Activated CD4-positive, alpha-beta T cell treated with anti-CD3 and anti-CD28 coated beads, Interleukin-2, amount 10 ng/mL, durations not matched to agents 24 days and 14 days (primary cell): ENCODE measurements at places on chromosomes 6 and 20. TPM values are rescaled to one million over a fixed set of nuclear protein-coding genes. Genes with fewer than 3 reads are reported as not detected.

- H3K4me1 ChIP-seq, result peaks cover 2% of the 10 kb centered on the region
- H3K4me3 ChIP-seq, result no peak overlapping the region
- no peak overlapping the region for H3K27ac ChIP-seq
- no peaks in the 10 kb centered on the region for H3K36me3 ChIP-seq
- no peaks in the 10 kb centered on the region for H3K27me3 ChIP-seq
Measured at GRCh38 chr20:54335299-54335698, 127.4 kb downstream of the PFDN4 start.

DNA sequence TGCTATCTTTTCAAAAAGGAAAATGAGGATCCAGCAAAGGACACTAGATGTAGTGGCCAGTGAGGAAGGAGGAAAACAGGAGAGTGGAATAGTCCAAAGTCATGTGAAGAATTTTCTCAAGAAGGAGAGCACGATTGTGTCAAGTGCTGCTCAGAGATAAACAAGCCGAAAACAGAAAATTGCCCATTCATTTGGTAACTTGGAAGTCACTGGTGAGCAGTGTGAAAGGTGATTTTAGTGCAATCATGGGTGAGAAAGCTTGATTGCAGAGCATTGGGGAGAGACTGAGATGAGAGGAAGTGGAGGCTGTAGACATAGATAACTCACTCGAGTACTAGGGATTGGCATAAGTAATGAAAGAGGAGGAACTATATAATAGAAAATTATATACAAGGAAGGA lies 26.0 kb upstream of the PRDM1 start:
- no peak overlapping the region for H3K27ac ChIP-seq
- peaks cover 2% of the 10 kb centered on the region for H3K36me3 ChIP-seq
- DNase-seq, result no peak

- H3K27me3 ChIP-seq, result no peaks in the 10 kb centered on the region
- no peak overlapping the region for H3K4me3 ChIP-seq
- no peaks in the 10 kb centered on the region for H3K36me3 ChIP-seq
- no peak overlapping the region for H3K27ac ChIP-seq
- no peak for DNase-seq
Measured at GRCh38 chr6:71730284-71730683, 156.1 kb upstream of the RIMS1 start.

DNA sequence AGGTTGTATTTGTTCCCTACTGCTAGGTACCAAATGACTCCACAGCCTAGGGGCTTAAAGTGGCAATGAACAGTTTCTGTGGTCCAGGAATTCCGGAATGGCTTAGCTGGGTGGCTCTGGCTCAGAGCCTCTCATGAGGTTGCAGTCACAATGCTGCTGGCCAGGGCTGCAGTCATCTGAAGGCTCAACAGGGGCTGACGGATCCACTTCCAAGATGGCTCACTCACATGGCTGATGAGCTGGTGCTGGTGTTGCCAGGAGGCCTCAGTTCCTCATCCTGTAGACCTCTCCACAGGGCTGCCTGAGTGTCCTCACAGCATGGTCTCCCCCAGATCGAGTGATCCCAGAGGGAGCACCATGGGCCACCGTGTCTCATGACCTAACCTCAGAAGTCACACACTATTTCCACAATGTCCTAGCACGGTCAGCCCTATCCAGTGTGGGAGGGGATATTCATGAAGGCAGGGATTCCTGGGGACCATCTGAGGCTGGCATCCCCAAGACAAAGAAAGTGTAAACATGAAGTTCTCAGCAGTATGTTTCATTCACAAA lies 19.0 kb upstream of the BPI start:
- peaks cover 11% of the 10 kb centered on the region for H3K27me3 ChIP-seq
- H3K4me3 ChIP-seq, result no peak overlapping the region
- H3K27ac ChIP-seq, result no peak overlapping the region
- DNase-seq, result no peak

GRCh38 chr6:25556516-25556915 lies 95.5 kb upstream of the SCGN start:
- no peak overlapping the region for H3K27ac ChIP-seq
- H3K27me3 ChIP-seq, result no peaks in the 10 kb centered on the region
- peak; percentile 92 for DNase-seq
- H3K4me1 ChIP-seq, result no peaks in the 10 kb centered on the region
- no peaks in the 10 kb centered on the region for H3K36me3 ChIP-seq

DNA sequence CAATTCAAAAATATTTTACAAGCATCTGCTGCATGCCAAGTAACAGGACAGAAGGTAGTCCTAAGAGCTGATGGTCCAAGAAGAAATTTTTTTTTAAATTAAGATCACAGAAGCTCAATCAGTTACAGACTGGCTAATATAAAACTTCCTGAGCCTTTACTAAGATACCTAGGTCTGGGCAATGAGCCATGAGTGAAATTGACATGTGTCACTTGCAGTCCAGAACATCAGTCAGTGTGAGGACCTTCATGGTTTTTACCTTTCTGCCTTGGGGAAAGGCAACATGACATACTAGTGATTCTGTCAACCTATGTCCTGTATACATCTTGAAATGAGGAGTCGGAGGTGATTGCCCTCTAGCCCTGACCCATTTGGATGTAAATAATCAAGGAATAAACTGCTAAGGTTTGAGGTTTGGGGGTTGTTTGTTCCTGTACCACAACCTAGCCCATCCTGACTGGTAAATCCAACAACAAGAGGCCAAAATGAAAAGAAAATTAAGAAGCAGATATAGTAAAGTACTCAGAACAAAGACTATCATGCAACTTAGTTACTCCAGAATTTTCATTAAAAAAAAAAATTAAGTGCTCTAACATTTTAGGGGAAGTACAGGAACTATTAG lies 70.0 kb downstream of the CNKSR3 start:
- no peaks in the 10 kb centered on the region for H3K36me3 ChIP-seq
- DNase-seq, result no peak
- H3K4me3 ChIP-seq, result no peak overlapping the region
- H3K27me3 ChIP-seq, result peaks cover 2% of the 10 kb centered on the region
- H3K27ac ChIP-seq, result no peak overlapping the region

DNA sequence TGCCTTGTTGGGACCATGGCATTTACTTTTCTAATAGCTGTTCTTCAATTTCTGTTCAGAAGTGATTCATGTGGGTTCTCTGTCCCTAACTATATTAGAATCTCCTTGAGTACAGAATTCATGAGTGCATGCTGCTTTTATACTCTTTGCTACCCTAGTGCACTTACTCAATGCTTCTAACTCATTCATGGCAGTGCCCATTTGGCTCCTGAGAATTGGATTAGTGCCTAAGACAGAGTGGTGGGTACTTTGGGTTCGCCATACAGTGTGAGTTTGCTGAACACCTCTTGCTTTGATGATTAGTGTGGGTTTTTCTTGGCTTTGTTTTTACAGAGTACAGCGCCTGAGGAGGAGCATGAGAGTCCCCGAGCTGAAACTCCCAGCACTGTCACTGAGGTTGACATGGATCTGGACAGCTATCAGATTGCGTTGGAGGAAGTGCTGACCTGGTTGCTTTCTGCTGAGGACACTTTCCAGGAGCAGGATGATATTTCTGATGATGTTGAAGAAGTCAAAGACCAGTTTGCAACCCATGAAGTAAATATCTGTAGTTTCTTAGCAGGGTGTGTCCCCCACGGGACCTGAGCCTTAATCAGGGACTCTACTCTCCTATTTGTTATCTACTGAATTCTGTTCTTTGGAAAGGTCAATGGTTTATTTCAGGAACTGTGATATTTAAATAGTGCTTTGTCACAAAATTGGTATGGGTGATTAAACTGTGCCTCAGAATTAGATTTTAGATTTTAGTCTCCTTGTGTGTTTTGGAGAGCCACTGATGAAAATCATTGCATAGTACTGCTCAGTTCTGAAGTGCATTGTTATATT lies 150.7 kb downstream of the UTRN start:
- H3K27ac ChIP-seq, result no peak overlapping the region
- H3K4me1 ChIP-seq, result peaks cover 6% of the 10 kb centered on the region
- no peak overlapping the region for H3K4me3 ChIP-seq
- DNase-seq, result no peak

DNA sequence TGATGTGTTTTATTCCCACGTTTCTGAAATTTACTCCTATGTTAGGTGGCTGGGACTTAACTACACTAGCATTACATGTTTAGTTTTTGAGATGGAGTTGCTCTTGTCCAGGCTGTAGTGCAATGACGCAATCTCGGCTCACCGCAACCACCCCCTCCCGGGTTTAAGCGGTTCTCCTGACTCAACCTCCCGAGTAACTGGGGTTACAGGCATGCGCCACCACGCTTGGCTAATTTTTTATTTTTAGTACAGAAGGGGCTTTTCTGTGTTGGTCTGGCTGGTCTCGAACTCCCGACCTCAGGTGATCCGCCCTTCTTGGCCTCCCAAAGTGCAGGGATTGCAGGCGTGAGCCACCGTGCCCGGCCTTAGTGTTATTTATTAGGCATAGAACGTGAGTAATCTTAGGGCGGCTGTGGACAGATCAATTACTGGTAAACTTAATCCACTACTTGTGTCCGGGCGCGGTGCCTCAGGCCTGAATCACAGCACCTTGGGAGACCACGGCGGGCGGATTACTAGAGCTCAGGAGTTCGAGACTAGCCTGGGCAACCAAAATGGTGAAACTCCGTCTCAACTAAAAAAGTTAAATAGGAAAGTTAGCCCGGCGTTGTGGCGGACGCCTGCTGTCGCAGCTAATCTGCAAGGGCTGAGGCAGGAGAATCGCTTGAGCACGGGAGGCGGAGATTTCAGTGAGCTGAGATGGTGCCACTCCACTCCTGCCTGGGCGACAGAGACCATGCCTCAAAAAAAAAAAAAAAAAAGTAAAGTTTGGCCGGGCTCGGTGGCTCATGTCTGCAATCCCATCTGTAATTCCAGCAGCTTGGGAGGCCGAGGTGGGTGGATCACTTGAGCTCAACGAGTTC lies 123.7 kb upstream of the BTN3A2 start:
- peak overlapping the region; percentile 94 for H3K27ac ChIP-seq
- peak overlapping the region; percentile 81 for H3K4me3 ChIP-seq
- DNase-seq, result peak; percentile 84
- H3K27me3 ChIP-seq, result no peaks in the 10 kb centered on the region
- peaks cover 36% of the 10 kb centered on the region for H3K4me1 ChIP-seq

GRCh38 chr6:50973464-50973863 lies 154.8 kb downstream of the TFAP2B start:
- no peak for DNase-seq
- no peaks in the 10 kb centered on the region for H3K36me3 ChIP-seq
- no peak overlapping the region for H3K4me3 ChIP-seq
- no peak overlapping the region for H3K27ac ChIP-seq
- no peaks in the 10 kb centered on the region for H3K4me1 ChIP-seq

GRCh38 chr6:22147921-22148776 lies 148.7 kb downstream of the PRL start:
- H3K4me3 ChIP-seq, result peak overlapping the region; percentile 13
- peaks cover 40% of the 10 kb centered on the region for H3K27me3 ChIP-seq
- no peak for DNase-seq
- peaks cover 10% of the 10 kb centered on the region for H3K4me1 ChIP-seq
- H3K27ac ChIP-seq, result no peak overlapping the region

- H3K27ac ChIP-seq, result no peak overlapping the region
- no peak overlapping the region for H3K4me3 ChIP-seq
- no peaks in the 10 kb centered on the region for H3K36me3 ChIP-seq
- H3K4me1 ChIP-seq, result peaks cover 3% of the 10 kb centered on the region
- DNase-seq, result no peak
Measured at GRCh38 chr6:155483858-155484257, 28.2 kb upstream of the NOX3 start.

The C6orf15 gene
- total RNA-seq, result not detected in 2 replicates

The POPDC3 gene
- not detected in 2 replicates for total RNA-seq

The EFCAB8 gene
- 0.33 and 0.54 TPM in 2 replicates for total RNA-seq

The AKAP7 gene
- total RNA-seq, result 3.2 and 4.1 TPM in 2 replicates

The SIGLEC1 gene
- not detected in 2 replicates for total RNA-seq

The SLC17A1 gene
- total RNA-seq, result 0.28 TPM in 1 of 2 replicates, not detected in the other

The MEA1 gene
- total RNA-seq, result 93.5 and 94.3 TPM in 2 replicates

The NECAB3 gene
- total RNA-seq, result 29.0 and 30.0 TPM in 2 replicates

The GGTLC1 gene
- not detected in 2 replicates for total RNA-seq
